Lower lobe of right lung (tissue), 2 donors: ENCODE measurements at places on chromosomes 4 and X. TPM values are rescaled to one million over a fixed set of nuclear protein-coding genes. Genes with fewer than 3 reads are reported as not detected.

The GPR101 gene
- total RNA-seq = not detected

DNA sequence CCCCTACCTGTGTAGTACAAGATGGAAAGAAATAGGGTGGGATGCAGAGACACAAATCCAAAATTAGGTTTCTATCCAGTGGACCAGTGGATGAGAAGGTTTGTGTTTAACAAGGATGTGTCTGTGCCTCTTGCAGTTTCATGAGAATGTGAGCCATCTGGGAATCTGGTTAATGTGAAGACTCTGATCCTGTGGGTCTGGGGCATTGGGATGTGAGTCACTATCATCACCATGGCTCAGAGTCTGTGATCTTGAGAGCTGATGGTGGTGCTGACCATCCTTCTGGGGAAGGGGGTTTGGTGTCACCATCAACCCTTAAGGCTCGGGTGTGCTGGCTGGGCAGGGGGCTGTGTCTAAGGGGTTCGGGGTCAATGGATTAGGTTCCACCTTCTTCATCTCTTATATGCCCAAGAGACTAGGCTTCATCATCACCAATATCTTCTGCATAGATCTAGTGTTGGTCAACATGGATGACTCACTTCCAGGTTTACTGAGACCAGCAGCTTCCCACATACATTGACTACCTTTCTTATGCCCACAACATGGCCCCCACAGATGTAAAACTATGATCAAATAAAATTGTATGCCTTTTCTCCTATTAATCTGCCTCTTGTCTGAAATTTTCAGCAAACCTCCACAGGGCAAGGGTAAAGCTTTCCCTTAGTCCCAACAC, 65.7 kb upstream of the MID1 start:
- H3K4me3 ChIP-seq = no peak overlapping the region
- H3K36me3 ChIP-seq = no peaks in the 10 kb centered on the region
- no peak for DNase-seq
- H3K4me1 ChIP-seq = no peaks in the 10 kb centered on the region
- H3K27ac ChIP-seq = no peak overlapping the region

GRCh38 chr4:182648766-182649165, 268.4 kb downstream of the DCTD start:
- no peak for DNase-seq
- H3K36me3 ChIP-seq = no peaks in the 10 kb centered on the region
- H3K4me3 ChIP-seq = no peak overlapping the region
- H3K4me1 ChIP-seq = no peaks in the 10 kb centered on the region
- H3K27me3 ChIP-seq = no peaks in the 10 kb centered on the region

The HPGDS gene
- total RNA-seq = 12.5 TPM

DNA sequence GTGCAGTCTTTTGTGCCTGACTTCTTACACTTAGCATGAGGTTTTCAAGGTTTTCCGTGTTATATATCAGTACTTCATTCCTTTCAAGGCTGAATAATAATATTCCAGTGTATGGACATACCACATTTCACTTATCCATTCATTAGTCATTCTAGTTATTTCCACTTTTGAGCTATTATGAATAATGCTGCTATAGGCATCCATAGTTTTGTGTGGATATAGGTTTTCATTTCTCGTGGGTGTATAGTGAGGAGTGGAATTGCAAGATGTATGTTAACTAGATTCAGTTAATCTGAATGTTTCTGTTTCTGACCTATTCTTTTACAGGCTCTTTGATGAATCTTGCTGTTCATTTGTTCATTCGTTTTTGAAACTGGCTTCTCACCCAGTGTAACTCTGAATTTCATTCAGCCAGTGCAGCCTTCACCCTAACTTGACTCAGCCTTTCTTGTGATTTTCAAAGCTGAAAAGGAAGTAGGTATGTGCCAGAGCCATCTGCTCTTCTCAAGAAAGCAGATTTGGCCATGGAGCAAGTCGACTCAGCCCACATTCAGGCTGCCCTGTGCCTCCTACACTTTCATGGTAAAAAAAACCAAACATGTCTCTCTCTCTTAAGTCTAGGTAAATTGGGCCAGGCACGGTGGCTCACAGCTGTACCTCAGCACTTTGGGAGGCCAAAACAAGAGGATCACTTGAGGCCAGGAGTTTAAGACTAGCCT, 56.3 kb upstream of the NOCT start:
- H3K4me1 ChIP-seq = peaks cover 8% of the 10 kb centered on the region
- no peaks in the 10 kb centered on the region for H3K27me3 ChIP-seq
- H3K36me3 ChIP-seq = no peaks in the 10 kb centered on the region
- H3K27ac ChIP-seq = no peak overlapping the region
- H3K4me3 ChIP-seq = no peak overlapping the region

DNA sequence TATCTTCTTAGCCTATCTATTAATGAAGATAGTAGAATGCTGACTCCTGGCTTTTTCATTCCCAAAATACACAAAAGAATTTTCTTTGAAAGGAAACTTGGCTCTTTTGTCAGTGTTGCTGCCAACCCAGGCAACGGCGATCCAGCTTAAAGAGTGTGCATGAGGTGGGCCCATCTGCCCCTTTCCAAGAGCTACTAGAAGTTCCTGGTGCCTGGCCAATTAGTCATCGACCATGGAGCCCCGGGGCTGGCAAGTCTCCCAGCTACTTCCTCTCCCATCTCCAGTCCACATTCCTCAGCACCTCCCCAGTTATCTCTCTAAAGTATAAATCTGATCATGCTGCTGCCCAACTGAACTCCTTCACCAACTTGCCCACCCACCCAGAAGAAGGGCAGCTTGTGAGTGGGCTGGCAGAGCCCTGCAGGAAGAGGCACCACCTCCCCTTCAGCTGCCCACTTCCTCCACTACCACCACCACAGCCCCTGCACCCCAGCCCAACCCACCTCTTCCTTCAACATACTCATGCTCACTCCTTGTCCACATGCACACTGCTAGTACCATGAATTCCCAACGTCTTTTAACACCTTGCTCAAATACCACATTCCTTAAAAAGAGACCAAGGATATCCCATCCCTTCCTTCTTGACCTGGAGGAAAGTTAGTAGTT, 158.2 kb upstream of the MAP3K15 start:
- H3K36me3 ChIP-seq = no peaks in the 10 kb centered on the region
- no peak overlapping the region for H3K4me3 ChIP-seq
- H3K27ac ChIP-seq = no peak overlapping the region
- no peak for DNase-seq
- peaks cover 16% of the 10 kb centered on the region for H3K4me1 ChIP-seq
